Gastrocnemius medialis (tissue), 4 donors: ENCODE measurements at places on chromosomes 2 and 18. TPM values are rescaled to one million over a fixed set of nuclear protein-coding genes. Genes with fewer than 3 reads are reported as not detected.

DNA sequence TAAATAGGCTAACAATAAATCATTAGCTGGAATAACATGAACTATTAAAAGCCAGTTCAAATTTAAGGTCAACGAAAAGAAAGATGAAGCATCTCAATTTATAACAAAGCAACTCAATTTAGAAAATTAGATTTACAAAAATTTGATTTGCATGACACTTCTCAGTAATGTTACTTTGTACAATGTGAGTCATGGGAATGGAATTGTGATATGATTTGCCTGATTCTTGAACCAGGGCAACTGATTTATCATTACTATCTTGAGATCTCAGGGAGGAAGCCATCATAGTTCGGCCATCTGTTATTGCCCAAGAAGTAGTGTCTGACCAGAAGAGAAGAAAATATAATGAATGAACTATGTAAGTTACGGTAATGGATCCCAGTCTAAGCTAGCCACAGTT is 193.1 kb downstream of the RIT2 start:
- DNase-seq: no peak

DNA sequence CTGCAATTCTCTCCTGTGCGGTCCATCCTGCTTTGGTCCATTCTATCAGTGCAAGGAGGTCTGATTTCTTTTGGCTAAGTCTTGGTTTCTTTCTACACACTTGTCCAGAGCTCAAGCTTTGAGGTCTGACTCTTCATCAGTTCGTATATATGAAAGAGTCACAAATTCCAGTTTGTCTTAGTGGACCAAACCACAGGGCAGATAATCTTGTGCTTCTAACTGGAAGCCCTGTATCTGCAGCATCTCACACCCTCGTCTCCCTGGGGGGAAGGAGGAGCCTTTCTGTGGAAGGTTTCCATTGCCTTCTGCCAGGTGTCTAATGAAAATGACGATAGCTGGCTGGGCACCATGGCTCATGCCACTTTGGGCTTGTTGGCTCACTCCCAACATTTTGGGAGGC is 148.5 kb downstream of the SPP2 start:
- DNase-seq: no peak

DNA sequence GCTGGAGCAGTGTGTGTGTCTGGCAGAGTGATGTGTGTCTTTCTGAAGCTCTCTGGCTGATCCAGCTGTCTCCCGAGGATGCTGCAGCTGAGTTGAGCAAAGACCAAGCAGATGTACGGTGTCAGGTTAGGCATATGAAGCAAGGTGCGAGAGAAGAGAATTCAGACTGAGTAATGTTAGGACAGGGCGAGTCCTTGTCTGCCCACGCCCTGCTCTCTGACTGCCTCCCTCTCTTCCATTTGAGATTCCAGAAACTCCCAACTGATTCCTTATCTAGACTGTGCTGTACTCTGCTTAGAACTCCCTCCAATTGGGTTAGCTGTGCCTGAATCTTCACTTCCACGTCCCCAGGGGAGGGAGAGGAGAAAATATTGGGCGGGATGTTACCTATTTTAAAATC is 25.7 kb upstream of the LPIN1 start:
- DNase-seq: no peak

Gene RFX8
- total RNA-seq: not detected

Gene WDR75
- 21.4 TPM for total RNA-seq

GRCh38 chr2:26720322-26721114 is 28.0 kb downstream of the KCNK3 start:
- DNase-seq: peak; percentile 60

DNA sequence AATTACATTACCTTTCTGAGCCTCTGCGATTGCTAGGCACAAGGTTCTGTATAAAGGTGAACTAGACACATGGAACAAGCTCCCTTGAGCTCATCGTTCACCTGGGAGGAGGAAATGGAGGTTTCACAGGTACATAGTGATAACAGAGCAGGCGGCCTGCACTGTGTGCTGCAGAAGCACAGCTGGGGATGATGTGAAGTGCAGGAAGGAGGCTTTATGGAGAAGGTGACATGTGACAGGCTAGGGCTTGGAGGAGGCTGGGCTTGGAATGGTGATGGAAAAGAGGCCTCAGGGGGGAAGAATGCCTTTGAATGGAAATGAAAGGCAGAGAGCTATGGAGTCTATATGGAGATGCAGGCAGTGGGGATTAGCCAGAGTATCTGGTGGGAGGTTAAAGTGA is 22.9 kb downstream of the MARCHF4 start:
- no peak for DNase-seq

DNA sequence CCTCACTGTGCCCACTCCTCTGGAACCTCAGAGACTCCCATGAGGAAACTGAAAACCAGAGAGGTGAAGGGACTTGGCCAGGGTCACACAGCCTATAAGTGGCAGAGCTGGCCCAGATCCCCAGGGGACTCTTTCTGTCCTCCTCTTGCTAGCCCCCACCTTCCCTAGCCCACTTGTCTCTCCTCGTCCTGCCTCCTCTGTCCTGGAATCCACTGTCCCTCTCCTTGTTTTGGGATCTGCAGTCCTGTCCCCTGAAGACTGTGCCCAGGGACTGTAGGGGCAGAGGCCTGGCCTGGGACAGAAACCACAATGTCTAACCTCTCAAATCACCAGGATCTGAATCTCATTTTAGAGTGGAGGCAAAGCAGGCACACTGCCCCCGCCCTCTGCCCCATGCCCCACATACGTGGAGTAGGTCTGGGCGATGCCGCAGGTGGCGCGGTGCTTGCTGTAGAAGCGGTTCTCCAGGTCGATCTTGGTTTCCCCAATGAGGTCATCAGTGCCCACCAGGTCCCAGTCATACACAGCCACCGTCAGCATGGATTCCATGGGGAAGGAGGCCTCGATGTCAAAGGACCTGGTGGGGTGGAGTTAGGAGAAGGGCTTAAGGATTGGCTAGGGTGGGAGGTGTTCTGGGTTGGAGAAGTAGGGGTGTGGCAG is 12.5 kb downstream of the OTOF start:
- DNase-seq: no peak

- no peak for DNase-seq
Observed at GRCh38 chr18:4639628-4640310, 184.7 kb upstream of the DLGAP1 start.

Gene IL36G
- not detected for total RNA-seq

GRCh38 chr2:112110966-112111365 is 27.2 kb upstream of the FBLN7 start:
- DNase-seq: no peak

GRCh38 chr2:139296672-139297209 is 516.6 kb upstream of the NXPH2 start:
- no peak for DNase-seq

DNA sequence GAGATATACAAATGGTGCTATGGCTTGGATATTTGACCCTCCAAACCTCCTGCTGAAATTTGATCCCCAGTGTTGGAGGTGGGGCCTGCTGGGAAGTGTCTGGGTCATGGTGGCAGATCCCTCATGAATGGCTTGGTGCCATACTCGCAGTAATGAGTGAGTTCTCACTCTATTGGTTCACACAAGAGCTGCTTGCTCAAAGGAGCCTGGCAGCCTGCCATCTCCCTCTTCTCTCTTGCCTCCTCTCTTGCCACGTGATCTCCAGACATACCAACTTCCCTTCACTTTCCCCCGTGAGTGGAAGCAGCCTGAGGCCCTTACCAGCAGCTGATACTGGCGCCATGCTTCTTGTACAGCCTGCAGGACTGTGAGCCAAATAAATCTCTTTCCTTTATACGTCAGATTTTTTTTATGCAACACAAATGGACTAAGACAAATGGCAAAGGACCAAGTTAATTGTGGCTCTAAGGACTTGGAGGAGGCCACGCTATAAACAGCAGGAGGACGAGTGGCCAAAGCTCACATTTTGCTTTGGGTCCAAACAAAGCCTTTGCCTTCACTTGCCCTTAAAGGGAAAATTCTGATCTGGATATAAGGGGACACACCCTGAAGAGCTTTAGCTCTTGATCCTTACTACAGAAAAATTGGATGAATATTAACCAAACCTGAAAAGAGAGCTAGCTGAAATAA is 214.7 kb downstream of the SS18 start:
- DNase-seq: no peak

DNA sequence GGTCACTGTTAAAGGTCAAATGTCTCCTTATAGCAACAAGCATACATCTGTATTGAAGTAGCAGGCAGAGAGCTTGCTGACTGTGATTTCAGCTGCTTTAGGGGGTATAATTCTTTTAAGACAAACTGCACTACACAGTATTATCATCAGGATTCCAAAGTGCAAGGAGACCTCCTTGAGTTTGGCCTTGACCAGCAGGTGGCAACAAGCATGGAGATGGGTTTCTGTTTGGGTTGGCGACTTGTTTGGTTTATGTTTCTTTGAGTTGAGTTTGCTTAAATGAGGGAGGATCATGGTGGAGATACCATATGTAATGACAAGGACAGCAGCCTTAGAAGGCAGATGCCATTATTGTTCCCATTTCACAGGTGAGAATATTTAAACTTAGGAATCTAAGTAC is 681.0 kb upstream of the ID2 start:
- no peak for DNase-seq

- DNase-seq: no peak
Observed at GRCh38 chr2:239114119-239114581, 266.3 kb downstream of the TWIST2 start.

Gene HOXD11
- not detected for total RNA-seq

Gene GALNT13
- not detected for total RNA-seq

Gene SLC14A1
- total RNA-seq: 6.5 TPM
